ENCODE measurements at places on chromosomes 2 and 18. TPM values are rescaled to one million over a fixed set of nuclear protein-coding genes. Genes with fewer than 3 reads are reported as not detected.
A peak's percentile ranks its signal among the peaks of the same experiment; 100 is the strongest.

GRCh38 chr18:388200-388599, 112.3 kb downstream of the COLEC12 start:
- H3K36me3 ChIP-seq: no peaks in the 10 kb centered on the region
- no peak overlapping the region for H3K27ac ChIP-seq
- DNase-seq: no peak
- peaks cover 8% of the 10 kb centered on the region for H3K4me1 ChIP-seq
- H3K4me3 ChIP-seq: no peak overlapping the region

DNA sequence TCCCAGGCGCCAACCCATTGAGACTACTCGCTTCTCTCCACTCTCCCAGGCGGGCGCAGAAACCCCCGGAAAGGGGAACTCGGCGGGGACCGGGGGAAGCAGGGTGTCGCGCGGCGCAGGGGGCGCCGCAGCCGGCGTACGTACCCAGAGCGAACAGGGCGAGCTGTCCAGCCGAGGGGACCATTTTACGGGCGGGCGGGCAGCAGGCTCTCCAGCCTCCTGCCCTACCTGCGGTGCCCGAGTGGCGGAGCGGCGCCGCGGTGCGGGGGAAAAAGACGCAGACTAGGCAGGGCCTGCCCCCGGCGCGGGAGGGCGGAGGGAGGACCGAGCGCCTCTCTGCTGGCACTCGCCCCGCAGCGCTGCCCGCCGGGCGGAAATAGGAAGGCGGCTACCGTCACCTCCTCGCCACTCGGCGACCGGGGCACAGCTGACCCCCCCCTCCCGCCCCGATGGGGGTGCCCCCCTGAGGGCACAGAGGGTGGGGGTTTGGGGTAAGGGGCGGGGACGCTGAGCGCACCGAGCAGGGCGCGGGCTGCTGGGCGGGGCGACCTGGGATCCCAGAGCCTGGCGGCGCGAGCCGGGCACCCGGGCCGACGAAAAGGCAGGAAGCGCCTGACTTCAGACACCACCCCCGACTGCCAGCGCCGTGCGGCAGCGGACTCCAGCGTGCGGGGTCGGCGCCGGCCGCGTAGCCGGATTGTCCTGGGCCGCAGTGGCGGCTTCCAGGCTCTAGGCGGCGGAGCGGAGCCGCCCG, at the start of gene TGFA:
Gene TGFA, minus strand, starts transcription at position 243 of the 754 bp plus-strand sequence. Its CDS starts 59 bp downstream, at position 184.
- H3K4me1 ChIP-seq: peaks cover 16% of the 10 kb centered on the region
- peak within 1 kb of the TSS; percentile 66 for H3K4me3 ChIP-seq
- H3K36me3 ChIP-seq: no peaks in the 10 kb centered on the region
- peaks cover 9% of the 10 kb centered on the region for H3K27me3 ChIP-seq
- DNase-seq: peak; percentile 71

DNA sequence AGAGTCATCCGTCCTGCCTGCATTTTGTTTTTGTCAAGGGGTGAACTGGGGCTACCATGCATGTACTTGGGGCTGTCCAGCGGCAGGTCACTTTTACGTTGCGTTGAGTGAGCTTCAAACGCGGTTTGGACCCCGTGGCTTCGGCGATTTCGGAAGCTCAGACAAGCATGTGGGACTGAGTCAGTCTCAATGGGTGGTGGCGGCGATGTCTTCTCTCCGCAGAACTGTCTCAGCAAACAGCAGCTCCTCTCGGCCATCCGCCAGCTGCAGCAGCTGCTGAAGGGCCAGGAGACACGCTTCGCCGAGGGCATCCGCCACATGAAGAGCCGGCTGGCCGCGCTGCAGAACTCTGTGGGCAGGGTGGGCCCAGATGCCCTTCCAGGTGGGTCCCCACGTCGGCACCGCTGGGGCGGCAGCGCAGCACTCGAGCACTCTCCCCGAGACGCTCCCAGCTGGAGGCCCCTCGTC, 21.3 kb downstream of the FBLN7 start:
- H3K4me1 ChIP-seq: no peaks in the 10 kb centered on the region
- no peak overlapping the region for H3K4me3 ChIP-seq
- H3K27me3 ChIP-seq: no peaks in the 10 kb centered on the region
- H3K27ac ChIP-seq: no peak overlapping the region
- peak; percentile 34 for DNase-seq

GRCh38 chr2:33371304-33372090, 105.0 kb upstream of the RASGRP3 start:
- H3K4me3 ChIP-seq: no peak overlapping the region
- H3K36me3 ChIP-seq: no peaks in the 10 kb centered on the region
- DNase-seq: no peak

DNA sequence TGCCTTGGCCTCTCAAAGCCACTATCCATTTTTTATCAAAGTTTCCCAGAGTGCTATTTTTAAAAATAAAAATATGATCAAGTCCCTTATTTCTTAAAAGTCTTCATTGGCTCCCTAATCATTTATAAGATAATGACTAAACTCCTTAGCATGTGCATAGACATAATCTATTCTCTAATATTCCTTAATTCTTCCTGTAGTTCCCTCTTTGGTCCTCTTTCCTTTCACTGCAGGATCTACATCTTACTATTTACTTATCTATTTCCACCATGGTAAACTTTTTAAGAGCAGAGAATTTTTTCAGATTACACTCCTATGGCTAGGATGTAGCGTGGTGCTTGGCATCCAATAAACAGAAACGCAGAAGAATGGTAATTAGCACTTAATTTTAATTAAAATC, 19.0 kb downstream of the IDH1 start:
- H3K27ac ChIP-seq: no peak overlapping the region
- DNase-seq: no peak
- no peaks in the 10 kb centered on the region for H3K36me3 ChIP-seq
- H3K27me3 ChIP-seq: no peaks in the 10 kb centered on the region

GRCh38 chr18:10139783-10140410, 226.1 kb downstream of the VAPA start:
- no peak overlapping the region for H3K4me3 ChIP-seq
- H3K36me3 ChIP-seq: no peaks in the 10 kb centered on the region
- DNase-seq: no peak
- peaks cover 47% of the 10 kb centered on the region for H3K4me1 ChIP-seq

DNA sequence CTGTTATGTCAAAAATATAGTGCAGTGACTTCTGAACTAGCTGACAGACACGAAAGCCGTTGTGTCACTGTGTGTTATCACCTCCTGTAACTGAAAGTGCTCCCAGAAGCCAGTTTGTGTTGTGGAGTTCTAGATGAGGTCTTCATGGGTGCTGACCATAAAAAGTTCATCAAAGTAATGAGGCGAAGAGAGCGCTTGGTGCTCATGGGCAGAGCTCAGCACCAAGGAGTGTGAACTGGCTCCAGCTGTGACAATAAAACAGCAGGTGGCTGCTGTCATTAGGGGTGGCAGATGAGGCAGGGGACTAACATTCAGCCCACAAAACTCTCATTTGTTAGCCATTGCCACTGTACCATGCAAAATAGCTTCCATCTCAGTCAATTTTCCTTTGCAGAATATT, 151.1 kb downstream of the ZNF407 start:
- no peak for DNase-seq
- H3K36me3 ChIP-seq: no peaks in the 10 kb centered on the region

DNA sequence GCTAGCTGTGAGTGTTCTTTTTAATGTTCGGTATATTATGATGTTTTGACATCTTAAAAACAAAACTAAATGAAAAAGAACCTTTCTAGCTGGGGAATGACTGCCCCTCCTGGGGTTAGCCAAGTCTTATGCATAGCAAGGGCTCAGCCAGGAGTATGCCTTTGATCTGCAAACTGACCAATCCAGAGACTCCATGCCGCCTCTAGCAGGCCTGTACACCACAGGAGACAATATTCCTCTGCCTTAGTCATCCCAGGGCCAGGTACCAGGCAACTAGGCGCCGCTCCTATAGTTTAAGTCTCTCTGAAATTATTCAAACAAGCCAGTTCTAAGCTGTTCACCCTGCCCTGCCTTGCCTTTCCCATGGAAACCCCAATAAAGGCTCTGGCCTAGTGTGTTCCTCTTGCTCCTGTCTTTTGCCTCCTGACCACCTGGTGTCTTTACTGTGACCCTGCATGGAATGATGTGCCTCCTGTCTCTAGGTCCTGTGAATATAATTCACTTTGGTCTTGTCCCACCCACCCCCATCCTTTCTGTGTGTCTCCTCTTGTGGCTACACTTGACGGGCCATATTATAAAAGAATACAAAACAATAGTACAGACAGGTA, 52.0 kb upstream of the CHN1 start:
- H3K4me3 ChIP-seq: no peak overlapping the region
- no peaks in the 10 kb centered on the region for H3K36me3 ChIP-seq
- no peak overlapping the region for H3K27ac ChIP-seq
- H3K27me3 ChIP-seq: no peaks in the 10 kb centered on the region
- no peak for DNase-seq

GRCh38 chr2:225458431-225459117, 59.1 kb downstream of the NYAP2 start:
- no peaks in the 10 kb centered on the region for H3K4me1 ChIP-seq
- no peak overlapping the region for H3K27ac ChIP-seq
- H3K4me3 ChIP-seq: no peak overlapping the region

GRCh38 chr18:36490897-36491296, 193.4 kb downstream of the FHOD3 start:
- no peak for DNase-seq
- H3K27ac ChIP-seq: no peak overlapping the region
- H3K4me3 ChIP-seq: no peak overlapping the region
- no peaks in the 10 kb centered on the region for H3K36me3 ChIP-seq
- H3K27me3 ChIP-seq: no peaks in the 10 kb centered on the region

GRCh38 chr2:49416252-49416651, 261.9 kb upstream of the FSHR start:
- no peak for DNase-seq
- no peaks in the 10 kb centered on the region for H3K4me1 ChIP-seq
- no peaks in the 10 kb centered on the region for H3K27me3 ChIP-seq
- H3K4me3 ChIP-seq: no peak overlapping the region
- no peaks in the 10 kb centered on the region for H3K36me3 ChIP-seq
- H3K27ac ChIP-seq: no peak overlapping the region

DNA sequence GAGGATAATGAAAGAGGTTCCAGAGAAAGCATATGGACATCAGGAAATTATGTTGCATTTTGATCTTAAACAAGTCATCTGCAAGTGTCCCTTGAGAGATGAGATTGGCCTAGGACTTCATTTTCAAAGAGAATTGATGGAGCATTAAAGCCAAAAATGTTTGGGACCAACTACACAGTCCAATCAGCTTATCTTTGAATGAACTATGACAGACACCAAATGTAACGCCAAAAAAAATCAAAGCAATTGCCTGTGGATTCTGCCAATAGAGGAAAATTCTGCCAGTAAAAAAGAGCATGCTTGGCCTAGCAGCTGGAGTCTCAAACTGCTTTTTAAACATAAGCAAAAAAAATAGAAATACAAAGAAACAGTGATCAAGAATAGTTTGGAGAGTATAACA, 594.5 kb upstream of the CHAC2 start:
- no peaks in the 10 kb centered on the region for H3K36me3 ChIP-seq
- DNase-seq: no peak
- H3K27ac ChIP-seq: no peak overlapping the region
- no peaks in the 10 kb centered on the region for H3K27me3 ChIP-seq

DNA sequence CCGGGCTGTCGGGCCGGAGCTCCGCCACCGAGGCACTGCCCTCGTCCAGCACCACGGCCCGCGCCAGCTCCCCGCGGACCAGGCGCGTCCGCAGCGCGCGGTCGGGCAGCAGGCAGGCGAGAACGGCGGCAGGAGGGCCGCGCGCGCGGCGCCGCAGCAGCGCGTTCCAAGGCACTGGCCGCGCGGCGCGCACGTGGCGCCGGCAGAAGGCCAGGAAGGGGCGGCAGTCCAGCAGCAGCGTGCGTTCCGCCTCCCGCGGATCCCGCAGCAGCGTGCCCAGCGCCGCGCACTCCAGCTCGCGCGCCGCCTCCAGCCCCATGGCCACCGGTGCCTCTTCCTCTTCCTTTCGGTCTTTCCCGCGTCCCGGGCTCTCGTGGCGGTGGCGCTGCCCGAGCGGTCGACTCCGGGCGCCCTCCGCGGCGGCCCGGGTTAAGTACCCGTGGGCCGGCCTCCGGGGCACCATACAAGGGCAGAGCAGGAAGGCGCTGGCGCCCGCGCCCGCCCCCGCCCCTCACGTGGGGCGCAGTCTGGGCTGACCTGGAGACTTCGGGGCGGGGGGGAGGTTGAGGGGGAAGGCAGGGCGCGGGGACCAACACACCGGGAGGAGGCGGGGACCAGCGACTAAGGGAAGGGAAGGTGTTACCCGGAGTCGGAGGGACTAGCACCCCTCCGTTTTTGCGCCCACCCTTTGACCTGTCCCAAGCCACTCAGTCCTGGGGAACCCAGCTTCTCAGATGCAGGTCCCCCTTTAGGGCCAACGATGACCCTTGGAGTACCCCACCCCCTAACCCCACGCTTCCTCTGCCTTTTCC, at the start of gene DUSP2:
Gene DUSP2, minus strand, starts transcription at position 405 of the 812 bp plus-strand sequence. Its CDS starts 86 bp downstream, at position 319.
- peak; percentile 83 for DNase-seq
- H3K4me1 ChIP-seq: peaks cover 14% of the 10 kb centered on the region
- peak within 1 kb of the TSS; percentile 60 for H3K27ac ChIP-seq
- H3K27me3 ChIP-seq: no peaks in the 10 kb centered on the region
- no peaks in the 10 kb centered on the region for H3K36me3 ChIP-seq

DNA sequence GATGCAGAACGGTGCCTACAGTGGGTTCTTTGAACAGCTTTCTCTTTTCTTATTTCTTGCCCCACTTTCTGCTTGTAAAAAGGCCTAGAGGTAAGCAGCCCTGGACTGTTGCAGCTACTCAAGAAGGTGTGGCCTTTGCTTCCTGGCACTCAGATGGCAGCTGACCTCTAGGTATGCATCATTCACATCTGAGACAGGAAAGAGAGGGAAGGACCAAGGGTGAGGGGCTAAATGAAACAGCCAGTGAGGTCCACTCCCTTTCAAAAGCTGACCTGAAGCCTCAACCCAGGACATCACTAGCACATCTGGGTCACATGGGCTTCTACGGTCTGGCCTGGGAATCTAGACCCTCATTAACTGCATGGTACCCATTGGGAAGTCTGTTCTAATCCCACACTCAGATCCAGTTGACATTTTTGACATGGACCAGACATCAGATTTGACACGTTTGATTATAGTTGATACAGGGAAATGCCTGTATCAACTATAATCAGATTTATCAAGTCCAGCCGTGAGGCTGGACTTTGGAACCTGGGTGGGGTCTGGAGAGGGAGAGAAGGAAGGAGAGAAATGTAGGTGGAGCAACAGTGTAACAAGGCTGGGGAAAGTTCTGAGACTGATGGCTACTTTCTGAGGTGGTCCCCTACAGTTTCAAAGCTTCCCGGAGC, 60.2 kb downstream of the E2F6 start:
- H3K4me1 ChIP-seq: no peaks in the 10 kb centered on the region
- no peaks in the 10 kb centered on the region for H3K36me3 ChIP-seq
- H3K4me3 ChIP-seq: no peak overlapping the region
- no peak for DNase-seq
- peak overlapping the region; percentile 50 for H3K27ac ChIP-seq

TSPYL6 gene
- not detected for total RNA-seq

SOCS6 gene
- total RNA-seq: 23.9 TPM

FAP gene
- 12.7 TPM for total RNA-seq

RAB17 gene
- 2.8 TPM for total RNA-seq

NCKAP5 gene
- total RNA-seq: under 0.01 TPM

GALR1 gene
- total RNA-seq: 0.54 TPM

Measured in sigmoid colon (tissue), 7 donors.